Cortex of kidney (tissue), 1 donor: ENCODE measurements at places on chromosomes 2 and 18.

- no peak for DNase-seq
Measured at GRCh38 chr2:138829326-138829919, 49.2 kb upstream of the NXPH2 start.

GRCh38 chr18:3660739-3661515 is 211.0 kb downstream of the TGIF1 start:
- no peak for DNase-seq

DNA sequence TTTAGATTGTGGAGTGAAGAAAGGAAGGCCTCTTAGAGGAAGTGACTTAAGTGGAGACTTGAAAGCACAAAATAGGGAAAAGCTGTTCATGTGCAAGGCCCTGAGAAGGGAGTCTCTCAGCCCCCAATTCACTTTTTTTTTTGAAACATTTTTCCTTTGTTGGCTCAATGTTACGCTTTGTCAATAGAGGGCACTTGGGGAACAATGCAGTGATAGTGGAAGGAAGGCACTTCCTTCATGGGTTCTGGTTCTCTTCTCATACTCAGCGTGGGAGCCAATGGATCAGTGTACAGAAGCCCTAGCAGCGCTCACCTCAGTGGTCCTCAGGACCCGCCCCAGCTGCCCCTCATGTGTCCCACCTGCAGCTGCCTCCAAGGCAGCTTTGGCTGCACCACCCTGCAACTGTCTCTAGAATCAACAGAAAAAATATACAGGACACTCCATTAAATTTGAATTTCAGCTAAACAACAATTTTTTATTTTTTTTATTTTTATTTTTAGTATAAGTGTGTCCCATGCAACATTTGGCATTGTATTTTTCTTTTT is 8.6 kb upstream of the C2orf42 start:
- DNase-seq: no peak

GRCh38 chr2:201795607-201796477 is 10.5 kb upstream of the CDK15 start:
- DNase-seq: no peak

DNA sequence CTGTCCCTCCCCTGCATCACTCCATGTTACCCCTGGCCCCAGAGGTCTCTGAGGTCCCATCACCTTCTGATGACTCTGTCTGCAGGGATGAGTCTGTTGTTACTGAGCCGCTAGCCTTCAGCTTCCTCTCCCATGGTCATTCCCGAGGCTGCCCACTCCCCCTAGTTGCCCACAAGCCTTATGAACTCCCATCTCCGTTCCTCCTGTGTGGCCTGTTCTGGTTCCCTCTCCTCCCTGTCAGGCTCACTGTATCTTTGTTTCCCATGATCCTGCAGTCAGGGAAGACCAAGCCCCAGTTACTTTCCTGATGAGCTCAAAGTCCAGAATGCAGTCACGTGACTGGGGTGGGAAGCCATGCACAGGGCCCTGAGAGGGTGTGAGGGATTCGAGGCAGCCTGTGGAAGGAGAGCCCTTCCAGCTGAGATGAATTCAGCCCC is 39.5 kb downstream of the INPP4A start:
- DNase-seq: no peak

- no peak for DNase-seq
Measured at GRCh38 chr2:46385786-46386577, 88.8 kb downstream of the EPAS1 start.

GRCh38 chr2:127419112-127419430 is 844 bp downstream of the PROC start:
- no peak for DNase-seq

DNA sequence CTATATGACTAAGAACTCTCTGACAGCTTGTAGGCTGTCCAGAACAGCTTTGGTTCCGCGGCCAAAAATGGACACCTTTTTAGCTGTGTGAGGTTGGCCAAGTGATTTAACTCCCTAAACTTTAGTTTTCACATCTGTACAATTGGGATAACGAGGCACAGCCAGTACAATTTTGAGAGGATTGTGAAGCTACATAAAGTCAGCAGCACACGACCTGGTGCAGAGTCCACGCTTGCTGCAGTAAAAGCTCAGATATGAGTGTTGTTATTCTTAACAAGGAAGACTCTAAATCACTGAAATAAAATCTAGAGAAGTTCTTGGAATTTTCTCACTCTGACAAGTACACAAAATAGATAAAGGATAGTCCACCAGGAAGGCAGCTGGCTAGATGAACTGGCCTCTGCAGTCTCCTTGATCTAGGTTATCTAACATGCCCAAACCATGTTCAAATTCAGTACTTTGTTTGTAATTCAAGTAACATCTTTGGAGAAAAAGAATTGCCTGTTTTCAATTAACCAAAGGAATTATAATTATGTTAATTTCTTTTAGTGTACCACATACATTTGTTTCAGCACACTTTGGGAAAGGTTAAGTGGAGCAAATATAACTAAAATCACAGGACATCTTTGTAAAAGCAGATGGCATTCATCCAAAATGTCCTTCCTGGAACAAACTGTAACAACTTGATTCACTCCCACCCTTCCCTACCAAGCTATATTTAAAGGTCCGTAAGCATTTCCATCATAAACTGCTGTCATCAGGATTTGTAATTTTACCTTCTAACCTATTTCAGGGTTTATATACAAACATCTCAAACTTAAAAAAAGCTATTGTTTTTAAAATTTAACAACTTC is 201.7 kb upstream of the STK17B start:
- DNase-seq: no peak

GRCh38 chr2:36322108-36322507 is 33.5 kb upstream of the CRIM1 start:
- DNase-seq: no peak

DNA sequence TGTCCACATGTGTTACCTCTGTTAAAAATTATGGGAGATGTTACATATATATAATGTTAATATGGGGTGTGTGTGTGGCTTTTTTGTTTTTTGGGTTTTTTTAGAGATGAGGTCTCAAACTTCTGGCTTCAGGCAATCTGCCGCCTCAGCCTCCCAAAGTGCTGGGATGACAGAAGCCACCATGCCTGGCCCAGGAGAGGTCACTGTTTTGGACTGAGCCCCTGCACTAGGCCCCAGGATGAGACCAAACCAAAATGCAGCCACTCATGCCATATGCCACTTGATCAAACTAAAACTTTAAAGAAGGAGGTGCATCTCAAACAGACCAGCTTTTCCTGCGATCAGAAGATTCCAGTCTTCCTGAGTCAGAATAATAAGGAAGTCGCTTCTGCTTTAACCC is 2.5 kb downstream of the ADI1 start:
- DNase-seq: no peak

- DNase-seq: no peak
Measured at GRCh38 chr18:3605954-3606443, 156.0 kb downstream of the TGIF1 start.

GRCh38 chr18:72721330-72721729 is 146.5 kb downstream of the NETO1 start:
- DNase-seq: no peak

DNA sequence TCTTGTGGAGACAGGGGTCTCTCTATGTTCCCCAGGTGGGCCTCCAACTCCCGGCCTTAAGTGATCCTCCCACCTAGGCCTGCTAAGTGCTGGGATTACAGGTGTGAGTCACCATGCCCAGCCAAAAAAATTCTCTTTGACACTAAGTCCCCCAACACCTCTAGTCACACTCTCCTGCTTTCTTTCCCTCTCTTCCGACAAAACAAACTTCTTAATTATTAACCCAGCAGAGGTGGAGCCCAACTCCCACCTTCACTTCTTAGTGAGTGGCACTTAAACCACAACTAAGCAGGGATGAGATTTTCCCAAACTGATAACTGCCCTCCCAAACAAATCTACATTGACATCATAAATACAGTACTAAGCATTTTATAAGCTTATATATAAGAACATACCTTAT is 60.5 kb upstream of the PMAIP1 start:
- DNase-seq: no peak

DNA sequence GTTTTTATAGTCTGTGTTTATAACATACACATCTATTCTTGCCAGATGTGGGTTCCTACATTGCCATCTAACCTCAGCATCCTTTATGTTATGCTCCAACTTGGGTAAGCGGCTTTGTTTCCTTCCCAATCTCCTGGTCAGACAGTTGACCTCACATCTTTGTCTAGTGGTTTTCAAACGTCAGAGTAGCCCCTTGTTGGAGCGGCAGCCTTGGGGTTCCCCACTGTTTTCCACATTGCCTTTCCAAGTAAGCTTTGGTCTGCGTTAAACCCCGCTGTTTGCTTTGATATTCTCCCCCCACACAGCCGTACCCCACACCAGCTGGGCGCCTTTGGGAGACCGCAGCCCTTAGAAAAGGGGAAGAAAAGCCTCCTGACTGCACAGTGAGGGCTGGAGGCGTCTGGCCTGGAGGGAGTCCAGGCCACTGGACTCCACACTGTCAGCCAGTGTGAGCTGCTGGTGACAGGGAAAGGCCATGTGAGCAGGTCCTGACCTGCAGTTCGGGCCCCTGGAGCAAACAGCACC is 83.3 kb downstream of the MALT1 start:
- no peak for DNase-seq

DNA sequence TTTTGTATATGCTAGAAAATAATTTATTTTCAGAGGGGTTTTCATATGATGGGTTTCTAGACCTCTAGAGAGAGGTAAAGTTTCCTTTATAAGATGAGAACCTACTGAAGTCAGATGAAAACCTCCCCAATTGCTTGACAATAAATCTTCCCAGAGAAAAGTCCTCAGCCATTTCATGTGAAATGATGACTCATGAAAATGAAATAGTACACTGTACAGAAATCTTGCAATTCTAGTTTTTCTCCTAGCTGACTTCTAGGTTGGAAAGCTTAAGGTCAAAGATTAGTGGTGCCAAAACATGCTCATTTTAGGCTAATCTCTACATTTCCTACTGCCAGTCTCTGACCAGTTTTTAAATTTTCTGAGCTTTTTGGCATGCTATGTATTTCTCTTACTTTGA is 826.5 kb upstream of the FSHR start:
- DNase-seq: no peak

DNA sequence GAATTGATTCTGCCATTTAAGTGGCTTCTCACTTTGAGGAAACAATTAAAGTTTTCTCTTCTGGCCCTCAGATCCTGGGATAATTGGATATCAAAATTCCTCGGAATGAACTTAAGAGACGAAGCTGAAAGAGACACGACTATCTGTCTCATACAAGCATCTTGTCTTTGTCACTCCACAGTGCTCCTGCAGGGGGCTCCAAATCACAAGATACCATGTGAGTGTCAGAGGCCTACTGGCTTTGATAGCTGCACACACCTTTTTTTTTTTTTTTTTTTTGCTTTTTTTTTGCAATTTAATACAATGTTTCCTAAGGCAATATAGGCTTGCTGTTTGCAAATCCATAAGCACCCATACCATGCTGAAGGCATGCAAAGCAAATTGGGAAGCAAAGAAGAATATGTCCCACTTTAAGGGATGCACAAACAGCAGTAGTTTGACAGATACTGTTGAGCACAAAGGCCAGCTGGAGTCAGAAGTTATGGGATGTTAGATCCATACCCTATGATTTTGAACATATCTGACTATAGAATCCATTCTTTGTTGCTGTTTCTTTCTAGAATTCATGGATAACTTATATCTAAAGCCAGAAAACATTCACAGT is 109.0 kb upstream of the CBLN2 start:
- DNase-seq: no peak

GRCh38 chr2:58640042-58640441 is 398.9 kb upstream of the FANCL start:
- no peak for DNase-seq

GRCh38 chr18:46452820-46453219 is 204.2 kb downstream of the LOXHD1 start:
- DNase-seq: no peak

DNA sequence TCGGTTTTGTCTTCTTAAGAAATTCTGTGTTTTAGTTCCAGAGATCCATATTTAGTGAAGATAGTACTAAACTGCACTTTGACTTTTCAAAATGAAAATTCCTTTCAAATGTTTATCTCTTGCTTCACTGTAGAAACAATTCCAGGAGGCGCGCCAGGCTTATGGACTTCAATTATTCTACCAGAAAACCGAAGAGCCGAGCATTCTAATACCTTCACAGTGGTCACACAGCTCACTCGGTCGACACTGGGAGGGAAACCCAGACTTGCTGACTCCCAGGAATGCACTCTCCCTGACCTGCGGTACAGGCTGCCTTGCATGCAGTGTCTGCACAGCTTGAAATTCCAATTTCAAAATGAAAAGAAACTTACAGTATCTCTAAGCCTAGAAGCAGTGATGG is 119.9 kb upstream of the PIEZO2 start:
- no peak for DNase-seq

- DNase-seq: no peak
Measured at GRCh38 chr2:26430826-26431225, 29.1 kb downstream of the DRC1 start.

- no peak for DNase-seq
Measured at GRCh38 chr2:234976479-234977227, 24.8 kb downstream of the SH3BP4 start.

- DNase-seq: no peak
Measured at GRCh38 chr2:196399722-196400691, 228.6 kb upstream of the STK17B start.

DNA sequence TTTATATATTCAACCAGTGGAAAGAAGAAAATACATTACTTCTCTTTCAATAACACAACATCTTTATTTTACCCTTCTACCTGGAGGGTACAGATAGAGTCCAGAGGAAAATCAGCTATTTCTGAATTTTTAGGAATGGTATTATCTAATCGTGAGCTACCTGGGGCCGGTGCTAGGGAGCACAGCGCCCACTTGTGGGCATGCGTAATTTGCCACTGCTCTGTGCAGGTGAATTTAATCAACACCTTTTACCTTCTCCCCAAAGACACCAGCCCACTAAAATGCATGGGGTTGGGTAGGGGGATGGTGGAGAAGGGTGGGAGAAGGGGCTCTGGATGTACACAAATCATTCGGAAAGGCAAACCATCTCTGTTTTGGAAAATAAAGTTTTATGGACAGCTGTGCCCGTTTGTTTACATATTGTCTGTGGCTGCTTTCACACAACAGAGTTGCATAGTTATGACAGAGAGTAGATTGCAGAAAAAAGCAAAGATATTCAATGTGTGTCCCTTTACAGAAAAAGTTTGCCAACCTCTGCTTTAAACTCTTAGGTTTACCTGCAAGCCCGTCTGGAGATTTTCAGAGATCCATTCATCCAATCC is 51.5 kb upstream of the DCC start:
- DNase-seq: no peak

GRCh38 chr2:32963941-32964340 is 17.2 kb downstream of the LTBP1 start:
- DNase-seq: no peak

DNA sequence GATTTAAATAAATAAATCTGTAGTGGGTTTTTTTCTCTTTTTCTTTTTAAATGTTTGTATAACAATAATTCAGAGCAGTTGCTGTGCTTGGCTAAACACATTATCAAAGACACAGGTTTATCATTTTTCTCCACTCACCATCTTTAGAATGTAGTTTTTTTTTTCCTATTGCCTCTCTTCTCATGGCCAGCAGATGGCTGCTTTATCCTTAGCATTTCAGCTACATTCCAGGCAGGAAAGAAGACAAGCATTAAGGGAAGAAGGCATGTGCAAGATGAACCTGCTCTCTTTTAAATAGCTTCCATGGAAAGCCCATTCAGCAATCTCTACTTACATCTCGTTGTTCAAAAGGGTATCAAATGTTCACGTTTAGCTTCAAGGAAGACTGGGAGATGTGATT is 42.6 kb downstream of the ARHGAP15 start:
- no peak for DNase-seq
